ENCODE measurements at places on chromosomes 11 and 22.

GRCh38 chr22:24427500-24428164 lies at the start of gene ADORA2A:
ADORA2A (plus strand) TSS chr22:24427599; CDS start chr22:24433405, 5,806 bp downstream.
- no peak for DNase-seq

- DNase-seq = no peak
Observed at GRCh38 chr11:110098645-110099044, 5.5 kb downstream of the ZC3H12C start.

- no peak for DNase-seq
Observed at GRCh38 chr11:107567739-107568335, 2.3 kb upstream of the ALKBH8 start.

- DNase-seq = no peak
Observed at GRCh38 chr22:18965526-18966421, 29.7 kb upstream of the PRODH start.

GRCh38 chr11:29006668-29007067 lies 898.5 kb downstream of the METTL15 start:
- no peak for DNase-seq

- DNase-seq = no peak
Observed at GRCh38 chr11:3959015-3959902, 103.8 kb downstream of the STIM1 start.

GRCh38 chr22:37167176-37167980 lies 17.7 kb upstream of the IL2RB start:
- DNase-seq = no peak

DNA sequence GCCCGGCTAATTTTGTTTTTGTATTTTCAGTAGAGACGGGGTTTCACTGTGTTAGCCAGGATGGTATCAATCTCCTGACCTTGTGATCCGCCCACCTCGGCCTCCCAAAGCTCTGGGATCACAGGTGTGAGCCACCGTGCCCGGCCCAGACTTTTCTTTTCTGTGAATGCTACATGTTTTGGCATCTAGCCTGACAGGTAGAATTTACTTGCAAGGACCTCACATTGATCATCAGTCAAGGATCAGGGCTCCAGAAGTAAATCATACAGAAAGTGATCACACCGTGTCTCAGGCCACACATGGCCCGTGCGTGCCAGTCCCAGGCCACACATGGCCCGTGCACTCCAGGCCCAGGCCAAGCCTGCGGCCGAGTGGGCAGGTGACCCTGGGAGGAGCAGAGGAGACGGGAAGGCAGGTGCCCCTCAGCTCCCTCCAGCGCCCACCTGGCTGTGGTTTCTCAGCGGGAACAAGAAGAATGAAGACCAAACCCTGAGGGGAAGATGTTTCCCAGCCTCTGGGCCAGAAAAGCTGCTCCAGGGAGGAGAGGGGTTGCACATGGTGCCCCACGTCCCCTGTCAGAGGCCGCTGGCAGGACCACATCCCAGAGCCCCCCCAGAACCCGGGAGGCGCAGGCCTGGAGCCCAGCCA lies 76.2 kb downstream of the BRD1 start:
- DNase-seq = no peak

- peak; percentile 46 for DNase-seq
Observed at GRCh38 chr22:30890686-30891442, 77.7 kb downstream of the MORC2 start.

DNA sequence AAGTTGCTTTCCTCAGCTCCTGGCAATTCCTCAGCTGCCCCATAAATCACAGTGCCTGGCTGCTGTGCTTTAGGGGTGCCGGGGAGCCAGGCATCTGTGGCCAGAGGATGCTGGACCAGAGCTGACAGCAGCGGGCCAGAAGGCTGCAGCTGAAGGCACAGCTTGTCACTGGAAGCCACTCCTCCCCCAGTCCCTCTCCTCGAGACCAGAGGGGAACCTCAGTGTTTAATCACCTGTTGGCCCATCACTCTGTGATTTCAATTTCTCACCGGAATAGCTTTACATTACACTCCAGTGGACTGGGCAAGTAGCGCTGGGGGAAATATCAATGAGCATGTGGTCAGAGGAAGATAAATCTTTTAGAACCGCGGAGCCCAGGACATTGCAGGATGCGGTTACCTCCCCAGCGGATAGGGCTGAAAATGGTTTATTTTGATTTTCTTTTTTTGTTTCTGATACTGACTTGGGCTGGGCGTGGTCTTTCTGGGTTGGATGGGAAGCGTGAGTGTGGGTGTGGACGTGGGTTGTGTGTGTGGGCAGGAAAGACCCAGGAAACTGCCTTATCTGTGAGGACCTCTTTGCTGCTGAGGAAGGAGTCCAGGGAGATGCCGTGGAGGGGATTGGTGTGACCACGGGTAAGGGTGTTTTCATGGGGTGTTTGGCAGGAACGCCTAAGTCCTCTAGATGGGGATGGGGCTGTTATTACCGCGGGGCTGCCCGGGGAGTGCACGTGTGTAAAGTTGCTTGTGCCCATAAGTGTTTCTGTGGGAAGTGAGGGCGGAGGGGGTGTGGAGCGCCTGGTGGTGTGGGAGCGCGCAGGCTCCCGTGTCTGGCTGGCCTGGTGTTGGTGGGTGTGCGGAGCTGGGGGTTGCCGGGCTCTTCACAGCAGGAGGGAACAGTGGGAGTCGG lies 4.0 kb downstream of the DAGLA start:
- no peak for DNase-seq

- no peak for DNase-seq
Observed at GRCh38 chr11:13286279-13286821, 8.8 kb downstream of the BMAL1 start.

DNA sequence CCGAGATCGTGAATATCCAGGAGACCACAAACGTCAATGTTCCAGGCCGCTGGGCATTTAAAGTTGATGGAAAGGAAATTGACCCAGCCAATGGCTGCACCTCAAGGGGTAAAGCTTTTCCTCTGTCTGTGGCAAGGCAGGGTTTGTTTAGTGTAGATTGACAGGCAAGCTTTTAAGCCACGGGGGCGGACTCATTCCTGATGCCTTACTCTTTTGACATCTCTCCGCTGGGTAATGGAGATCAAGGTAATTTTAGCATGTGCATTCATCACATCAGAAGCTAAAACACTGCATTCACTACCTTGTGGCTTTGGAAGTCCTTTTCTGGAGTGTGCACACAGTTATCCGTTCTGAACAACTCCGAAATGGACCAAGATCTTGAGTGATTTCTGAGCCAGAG lies 12.6 kb downstream of the TECTA start:
- DNase-seq = no peak
